ENCODE measurements at places on chromosomes 12 and 14.

GRCh38 chr12:107360482-107360881 is 267.1 kb upstream of the CRY1 start:
- DNase-seq, result no peak

DNA sequence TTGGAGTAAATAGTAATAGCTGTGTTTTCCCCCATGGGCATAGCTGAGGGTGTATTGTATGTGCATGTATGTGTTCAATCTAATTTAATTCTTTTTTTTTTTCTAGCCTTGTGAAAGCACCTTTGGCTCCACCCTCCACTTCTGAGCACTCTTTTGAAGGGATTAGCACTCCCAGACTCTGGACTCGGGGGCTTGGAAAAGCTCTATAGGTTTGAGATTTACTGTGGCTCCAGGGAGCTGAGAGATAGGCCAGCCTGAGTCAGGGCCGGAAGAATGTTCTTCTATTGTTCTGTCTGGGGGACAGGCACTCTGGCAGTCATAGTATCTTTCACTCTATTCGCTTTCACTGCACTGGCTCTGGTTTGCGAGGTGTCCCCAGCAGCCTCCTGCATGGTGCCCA is 540.0 kb upstream of the TBX3 start:
- no peak for DNase-seq

DNA sequence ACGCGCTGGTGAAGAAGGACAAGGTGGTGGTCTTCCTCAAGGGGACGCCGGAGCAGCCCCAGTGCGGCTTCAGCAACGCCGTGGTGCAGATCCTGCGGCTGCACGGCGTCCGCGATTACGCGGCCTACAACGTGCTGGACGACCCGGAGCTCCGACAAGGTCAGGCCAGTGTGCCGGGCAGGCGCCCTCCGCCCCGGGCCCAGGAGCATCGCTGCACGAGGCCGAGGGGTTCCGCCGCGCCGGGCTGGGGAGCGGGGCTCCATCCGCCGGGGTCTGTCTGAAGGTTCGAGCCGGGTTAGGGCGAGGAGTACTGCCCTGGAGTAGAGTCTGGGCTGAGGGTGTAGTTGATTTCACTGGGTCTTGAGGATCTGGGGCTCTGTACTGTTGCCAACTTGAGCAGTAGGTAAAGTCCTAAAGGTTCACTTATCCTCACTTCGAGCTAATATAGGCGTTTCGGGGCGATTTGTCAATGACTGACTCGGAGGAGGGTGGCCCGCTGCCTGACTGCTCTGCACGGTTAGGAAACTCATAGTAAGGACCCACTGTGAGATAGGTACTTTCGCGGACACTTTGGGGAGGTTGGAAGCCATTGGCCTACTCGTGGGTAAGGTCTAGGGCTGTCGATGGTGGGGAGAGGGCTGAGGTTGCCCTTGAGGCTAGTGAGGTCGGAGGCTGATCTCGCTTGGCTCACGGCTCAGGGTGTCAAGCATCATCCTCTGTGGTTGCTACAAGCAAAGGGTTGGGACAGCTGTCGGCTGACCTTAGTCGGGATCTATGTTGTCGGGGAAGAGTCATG is 574 bp downstream of the GLRX5 start:
- DNase-seq, result peak; percentile 81

DNA sequence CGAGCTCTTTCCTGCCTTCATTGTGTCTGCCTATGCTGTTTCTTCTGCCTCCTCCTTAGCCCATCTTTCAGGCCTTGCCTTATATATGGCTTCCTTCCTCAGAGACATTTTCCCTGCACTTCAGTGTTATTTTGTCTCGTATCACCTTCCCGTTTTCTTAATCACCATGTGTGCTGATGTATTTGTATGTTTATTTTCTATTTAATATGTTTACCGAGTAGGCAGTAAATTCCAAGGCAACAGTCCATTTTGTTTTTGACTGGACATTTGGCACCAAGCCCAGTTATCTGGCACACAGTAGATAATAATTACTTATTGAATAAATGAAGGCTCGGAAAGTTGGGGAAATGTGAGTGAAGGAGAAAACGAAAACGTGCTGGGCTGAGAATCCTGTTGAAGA is 4.6 kb upstream of the POU6F1 start:
- no peak for DNase-seq

DNA sequence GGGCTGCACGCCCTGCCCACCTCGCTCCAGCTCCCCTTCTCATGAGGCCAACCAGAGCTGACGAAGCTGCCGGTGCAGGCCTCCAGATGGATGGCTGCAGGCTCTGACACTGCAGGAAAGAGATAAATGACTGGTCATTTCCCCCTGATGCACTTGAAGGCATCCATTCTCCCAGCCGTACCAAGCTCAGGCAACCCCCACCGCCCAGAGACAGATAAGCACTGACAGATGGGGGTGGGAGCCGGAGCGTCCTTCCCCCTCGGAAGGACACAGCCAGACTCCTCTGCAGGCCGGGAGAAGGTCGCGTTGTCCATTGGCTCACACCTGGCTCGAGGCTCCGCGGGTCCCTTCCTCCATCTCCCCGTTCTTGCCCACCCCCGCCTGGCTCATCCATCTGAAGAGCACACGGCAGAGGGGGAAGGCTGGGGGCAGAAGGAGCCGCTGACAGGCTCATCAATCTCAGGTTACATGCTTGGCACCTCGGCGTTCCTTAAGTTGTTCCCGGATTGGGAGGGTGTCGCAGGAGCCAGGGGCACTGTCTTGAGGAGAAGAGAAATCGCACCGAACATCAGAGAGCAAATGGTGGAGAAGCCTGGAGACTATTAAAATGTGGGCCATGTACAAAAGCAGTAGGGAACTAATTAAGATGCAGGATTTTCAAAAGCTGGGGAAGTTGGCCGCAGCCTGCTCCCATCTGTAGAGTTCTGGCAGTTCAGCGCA is 151.6 kb downstream of the DPF3 start:
- no peak for DNase-seq

GRCh38 chr14:94388027-94388383 is 397 bp downstream of the SERPINA1 start:
- peak; percentile 65 for DNase-seq

DNA sequence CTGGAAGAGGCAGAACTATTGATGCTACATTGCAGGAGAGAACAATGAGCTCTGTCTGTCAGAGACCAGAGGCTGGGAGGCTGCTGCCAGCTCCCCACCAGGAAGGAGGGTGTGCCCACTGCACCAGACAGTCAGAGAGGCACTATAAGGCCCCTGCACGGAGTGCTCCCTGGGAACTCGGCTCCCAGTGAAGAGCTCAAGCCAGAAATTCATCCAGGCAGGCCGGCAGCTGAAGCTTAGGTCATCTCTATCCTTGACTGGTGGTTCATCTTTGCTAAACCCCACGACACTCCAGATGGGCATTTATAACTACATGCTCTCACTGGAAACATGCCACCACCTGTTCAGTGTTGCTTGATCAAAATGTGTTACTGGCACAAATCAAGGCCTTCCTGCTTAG is 65.1 kb upstream of the GPATCH2L start:
- DNase-seq, result no peak

- DNase-seq, result no peak
These were observed 8.8 kb upstream of the CLECL1 start for GRCh38 chr12:9741726-9742125.

DNA sequence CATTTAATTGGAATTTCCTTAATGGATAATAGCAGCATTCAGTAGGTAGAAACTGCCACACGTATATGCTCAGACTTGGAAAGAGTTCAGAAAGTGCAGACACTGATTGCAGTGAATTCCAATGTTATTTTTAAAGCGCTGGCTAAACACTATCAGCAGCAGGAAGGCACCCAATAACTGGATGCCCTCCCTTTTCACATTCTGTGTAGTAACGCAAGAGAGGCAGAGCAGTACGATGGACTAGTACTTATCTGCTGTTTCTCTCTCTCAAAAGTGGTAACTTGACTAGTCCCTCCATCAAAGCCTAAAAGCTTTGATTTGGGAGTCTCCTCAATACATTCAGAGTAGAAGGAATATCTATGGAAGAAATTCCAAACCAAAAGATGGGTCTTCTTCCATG is 791.0 kb downstream of the TMTC2 start:
- no peak for DNase-seq

- DNase-seq, result peak; percentile 77
These were observed 37.3 kb upstream of the ATXN2 start for GRCh38 chr12:111636209-111636945.

DNA sequence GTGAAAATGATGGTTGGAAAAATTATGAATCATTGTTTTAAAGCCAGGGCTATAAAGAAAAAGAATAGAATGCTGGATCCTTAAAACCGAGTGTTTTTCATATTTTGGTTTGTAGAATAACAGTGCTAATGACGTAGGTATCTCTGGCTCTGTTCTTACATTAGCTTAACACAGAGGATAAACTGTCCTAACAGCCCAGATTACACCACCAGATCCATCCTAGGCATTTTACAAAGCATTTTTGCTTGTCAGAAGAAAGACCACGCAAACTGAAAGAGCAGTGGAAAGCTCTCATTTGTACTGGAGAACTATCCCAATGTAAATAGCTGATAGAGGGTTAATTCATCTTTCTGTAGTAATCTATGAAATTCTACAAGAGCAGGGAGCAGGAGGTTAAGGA is 13.6 kb downstream of the IFT81 start:
- DNase-seq, result no peak

GRCh38 chr12:132173135-132174014 is 29.1 kb downstream of the NOC4L start:
- DNase-seq, result no peak

DNA sequence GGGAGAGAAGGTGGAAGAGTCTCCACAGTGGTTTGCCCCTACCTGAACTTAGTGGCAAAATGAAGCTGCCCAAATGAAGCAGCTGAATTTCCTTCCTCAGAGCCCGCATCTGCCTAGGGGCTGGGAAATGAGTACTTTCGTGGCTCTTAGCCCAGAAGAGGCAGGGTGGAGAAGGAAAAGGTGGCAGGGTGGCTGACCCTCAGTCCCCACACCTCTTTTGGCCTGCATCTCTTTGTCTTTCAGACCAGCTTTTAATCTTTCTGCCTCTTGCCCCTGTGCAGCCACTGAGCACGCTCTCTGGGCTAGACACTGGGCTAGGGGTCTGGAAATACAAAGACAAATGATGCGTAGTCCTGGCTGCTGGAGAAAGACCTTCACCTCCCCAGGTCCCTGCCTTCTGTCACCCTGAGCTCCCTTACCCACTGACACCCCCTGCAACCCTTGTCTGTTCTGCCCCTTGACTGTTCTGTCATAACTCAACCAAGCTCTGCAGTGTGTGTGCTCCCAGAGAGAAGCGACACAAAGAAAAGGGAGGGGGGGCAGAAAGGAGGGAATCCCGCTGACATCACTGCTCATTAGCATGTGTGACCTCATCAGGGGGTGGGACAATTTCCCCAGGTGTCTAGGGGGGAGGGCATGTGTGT is 371 bp upstream of the REM2 start:
- DNase-seq, result no peak

DNA sequence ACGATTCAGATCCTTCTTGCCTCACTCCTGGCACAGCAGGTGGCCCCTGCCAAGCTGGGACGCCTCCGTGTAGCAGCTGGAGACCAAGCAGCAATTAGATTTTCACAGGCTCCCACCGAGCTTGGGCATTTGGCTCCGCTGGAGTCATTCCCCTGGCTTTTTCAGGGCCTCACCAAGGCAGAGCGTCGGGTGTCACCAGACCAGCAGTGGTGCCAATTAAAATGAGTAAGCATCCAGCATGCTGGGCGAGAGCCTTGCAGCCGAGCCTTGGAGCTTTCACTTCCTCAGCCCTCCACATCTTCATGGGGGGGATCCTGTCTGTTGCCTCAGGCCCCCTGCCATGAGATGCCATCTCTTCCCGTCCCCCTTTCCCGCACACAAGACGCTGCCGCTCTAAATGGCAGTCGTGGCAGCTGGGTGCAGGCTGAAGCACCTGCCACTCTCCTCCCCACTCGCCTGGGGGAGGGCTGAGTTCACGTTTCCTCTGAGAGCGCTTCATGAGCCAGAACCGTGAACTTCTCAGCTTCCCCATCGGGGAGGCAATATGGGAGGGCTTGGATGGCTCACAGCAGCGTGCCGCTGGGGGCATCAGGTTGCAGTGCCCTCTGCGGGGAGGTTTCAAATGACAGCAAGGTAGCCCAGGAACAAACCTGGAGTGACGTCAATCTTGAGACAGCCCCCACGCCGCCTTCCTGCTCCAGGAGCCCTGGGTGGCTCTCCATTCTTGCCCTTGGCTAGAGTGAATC is 11.7 kb downstream of the TPCN1 start:
- no peak for DNase-seq

GRCh38 chr12:69679119-69679518 is 20.0 kb downstream of the BEST3 start:
- DNase-seq, result no peak

DNA sequence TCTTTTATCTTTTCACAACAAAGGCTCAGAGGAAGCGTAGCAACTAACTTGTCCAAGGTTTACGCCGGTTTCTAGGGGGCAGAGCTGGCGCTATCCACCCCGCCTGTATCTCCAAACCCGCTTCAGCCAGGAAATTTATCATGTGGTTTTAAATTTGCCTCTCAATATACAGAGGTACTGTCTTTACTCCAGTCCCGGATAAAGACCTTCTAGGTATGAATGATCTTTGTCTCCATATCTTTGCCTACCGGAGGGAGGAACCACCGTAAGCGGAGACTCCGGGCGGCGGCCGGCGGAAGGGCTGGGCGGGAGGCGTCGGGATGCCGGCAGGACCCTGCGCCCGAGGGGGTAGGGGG is 693 bp upstream of the RIMKLB start:
- DNase-seq, result no peak

- no peak for DNase-seq
These were observed 201.1 kb downstream of the MED13L start for GRCh38 chr12:116076399-116076798.

- no peak for DNase-seq
These were observed 241.4 kb downstream of the TMEM117 start for GRCh38 chr12:44077294-44077693.

DNA sequence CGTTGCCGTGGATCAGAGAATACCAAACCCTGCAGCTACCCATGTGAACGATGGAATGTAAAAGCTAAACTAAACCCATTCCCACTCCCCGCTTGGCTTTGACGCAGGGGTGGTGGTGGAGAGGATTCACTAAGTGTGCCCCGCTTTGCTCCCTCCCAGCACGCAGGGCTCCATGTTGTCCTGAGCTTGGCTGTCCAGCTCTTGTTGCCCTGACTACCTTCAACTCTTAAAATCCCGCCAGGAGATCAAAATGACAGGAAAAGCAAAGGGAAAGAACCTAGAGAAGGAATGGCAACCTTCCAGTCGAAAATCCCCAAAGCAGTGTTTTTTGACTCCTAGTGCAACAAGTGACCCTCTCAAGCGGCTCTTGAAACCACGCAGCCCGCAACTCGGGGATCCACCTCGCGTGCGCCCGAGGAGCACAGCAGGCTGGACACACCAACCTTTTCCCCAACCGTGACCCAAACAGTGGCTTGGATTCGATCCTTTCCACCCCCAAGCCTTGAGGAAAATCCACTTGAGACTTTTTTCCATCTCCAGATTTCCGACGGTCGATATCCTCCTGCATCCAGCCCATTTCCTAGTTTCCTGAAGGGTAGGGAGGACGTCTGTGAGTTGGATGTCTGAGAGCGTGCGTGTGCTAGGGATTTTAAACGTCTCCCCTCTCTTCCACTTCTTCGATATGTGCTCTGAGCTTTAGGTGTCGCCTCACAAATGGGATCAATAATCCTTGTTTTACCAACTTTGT is 1.4 kb downstream of the SYT10 start:
- DNase-seq, result no peak

Measured in coronary artery (tissue), 2 donors.